A673 (cell line): ENCODE measurements at places on chromosomes 1 and 21. TPM values are rescaled to one million over a fixed set of nuclear protein-coding genes. Genes with fewer than 3 reads are reported as not detected.

Gene CLCA1
- not detected in 2 replicates for total RNA-seq

Gene TFF3
- not detected in 2 replicates for total RNA-seq

Gene CNR2
- not detected in 2 replicates for total RNA-seq

Gene RCSD1
- not detected in 2 replicates for total RNA-seq

Gene MX2
- not detected in 2 replicates for total RNA-seq

Gene MIER1
- total RNA-seq, result 30.3 and 30.7 TPM in 2 replicates

Gene CPLANE2
- total RNA-seq, result 5.5 and 7.6 TPM in 2 replicates

Gene MRPS21
- 88.5 and 96.3 TPM in 2 replicates for total RNA-seq

Gene RAB7B
- 0.11 and 0.31 TPM in 2 replicates for total RNA-seq

Gene PTGER3
- total RNA-seq, result 96.0 and 107 TPM in 2 replicates

Gene FOXD3
- 4.5 and 4.7 TPM in 2 replicates for total RNA-seq

Gene PRAMEF10
- total RNA-seq, result not detected in 2 replicates

Gene OTUD3
- 32.8 and 33.9 TPM in 2 replicates for total RNA-seq

Gene SLC35F3
- 20.5 and 22.7 TPM in 2 replicates for total RNA-seq

Gene ZNF593OS
- not detected in 2 replicates for total RNA-seq

Gene MXRA8
- 0.55 and 0.73 TPM in 2 replicates for total RNA-seq

Gene MARK1
- total RNA-seq, result 5.1 and 6.9 TPM in 2 replicates

Gene HCRTR1
- total RNA-seq, result not detected in 2 replicates

Gene SLC6A17
- total RNA-seq, result not detected in 2 replicates

Gene HPCA
- 0.69 and 0.98 TPM in 2 replicates for total RNA-seq

Gene TMEM53
- total RNA-seq, result 3.3 and 5.6 TPM in 2 replicates

Gene LAMC2
- 0.11 and 0.26 TPM in 2 replicates for total RNA-seq

Gene KLHL17
- total RNA-seq, result 43.3 and 48.3 TPM in 2 replicates

Gene KCNK1
- not detected in 2 replicates for total RNA-seq

Gene FAAH
- 3.2 and 3.4 TPM in 2 replicates for total RNA-seq

Gene FABP3
- 0.66 TPM in 1 of 2 replicates, not detected in the other for total RNA-seq

Gene BRINP2
- 0.67 and 0.68 TPM in 2 replicates for total RNA-seq

Gene CAMK2N1
- 0.41 and 0.50 TPM in 2 replicates for total RNA-seq

Gene ZBTB8B
- 0.06 and 0.17 TPM in 2 replicates for total RNA-seq

Gene BEND5
- total RNA-seq, result 6.2 and 8.9 TPM in 2 replicates

Gene CSMD2
- 2.8 and 3.4 TPM in 2 replicates for total RNA-seq

Gene LHX8
- not detected in 2 replicates for total RNA-seq

Gene EIF3I
- total RNA-seq, result 298 and 303 TPM in 2 replicates

Gene PTGFR
- 0.81 and 1.5 TPM in 2 replicates for total RNA-seq

Gene C1orf185
- total RNA-seq, result not detected in 2 replicates

Gene PTPN7
- total RNA-seq, result 0.72 and 2.2 TPM in 2 replicates

Gene SPRR2E
- total RNA-seq, result not detected in 2 replicates

Gene OR14A2
- not detected in 2 replicates for total RNA-seq
